ENCODE measurements at places on chromosomes 4 and X.

GRCh38 chr4:6639137-6639680 is 1.3 kb upstream of the MRFAP1 start:
- no peak for DNase-seq

DNA sequence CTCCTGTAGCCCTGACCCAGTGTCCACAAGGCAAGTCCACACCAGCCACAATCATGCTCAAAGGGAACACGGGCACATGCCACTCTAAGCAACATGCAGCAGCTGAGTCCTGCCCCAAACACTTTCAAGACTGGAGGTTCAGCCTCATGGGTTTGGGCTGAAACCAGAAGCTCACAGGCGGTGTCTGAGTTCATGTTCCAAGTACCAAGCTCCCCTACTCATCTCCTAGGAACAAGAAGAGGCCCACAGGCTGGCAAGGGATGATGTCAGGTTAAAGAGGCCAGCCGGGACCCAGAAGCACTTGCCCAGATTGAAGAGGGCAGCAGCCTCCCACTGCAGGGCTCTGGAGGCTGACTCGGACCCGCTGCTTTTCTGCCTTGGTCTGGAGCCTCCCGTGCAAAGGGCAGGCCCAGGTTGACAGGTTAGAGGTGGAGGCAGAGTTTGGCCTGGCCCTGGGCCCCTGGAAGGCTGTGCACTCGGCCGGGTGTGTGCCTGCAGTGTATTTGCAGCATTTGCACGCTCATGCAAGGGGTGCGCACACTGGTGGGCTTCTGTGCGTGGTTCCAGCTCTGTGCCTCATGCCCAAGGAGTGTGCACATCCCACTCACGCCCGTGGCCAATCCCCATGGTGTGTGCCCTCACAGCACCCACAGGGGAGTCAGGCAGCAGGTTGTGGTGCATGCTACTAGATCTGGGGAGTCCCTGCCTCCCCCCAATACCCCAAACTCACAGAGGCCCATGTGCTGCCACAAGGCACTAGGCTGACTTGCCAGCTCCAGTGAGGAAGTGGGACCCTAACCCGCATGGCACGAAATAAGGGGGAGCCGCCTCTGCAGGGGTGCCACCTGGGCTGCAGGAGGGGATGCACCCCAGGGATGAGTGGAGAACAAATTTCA is 2.4 kb downstream of the HMX1 start:
- DNase-seq: no peak

GRCh38 chr4:62126064-62126732 is 926.1 kb downstream of the ADGRL3 start:
- DNase-seq: no peak

DNA sequence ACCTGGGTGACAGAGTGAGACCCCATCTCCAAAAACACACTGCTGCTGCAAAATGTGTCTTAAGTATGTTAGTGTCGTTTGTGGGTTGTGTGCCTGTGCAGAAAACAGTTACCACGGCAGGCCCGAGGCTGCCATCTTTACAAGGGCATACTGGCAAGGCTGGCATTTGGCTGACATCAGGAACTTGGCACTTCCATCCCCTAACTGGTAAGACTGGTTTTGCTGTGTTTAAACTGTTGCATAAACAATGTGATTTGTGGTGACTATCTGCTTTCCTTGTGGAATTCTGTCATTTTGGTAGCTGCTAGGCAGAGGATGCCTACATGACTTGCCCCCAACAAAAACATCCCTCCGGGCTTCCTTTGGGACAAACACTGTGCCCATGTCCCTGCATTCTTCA is 12.3 kb downstream of the LRP2BP start:
- DNase-seq: no peak

DNA sequence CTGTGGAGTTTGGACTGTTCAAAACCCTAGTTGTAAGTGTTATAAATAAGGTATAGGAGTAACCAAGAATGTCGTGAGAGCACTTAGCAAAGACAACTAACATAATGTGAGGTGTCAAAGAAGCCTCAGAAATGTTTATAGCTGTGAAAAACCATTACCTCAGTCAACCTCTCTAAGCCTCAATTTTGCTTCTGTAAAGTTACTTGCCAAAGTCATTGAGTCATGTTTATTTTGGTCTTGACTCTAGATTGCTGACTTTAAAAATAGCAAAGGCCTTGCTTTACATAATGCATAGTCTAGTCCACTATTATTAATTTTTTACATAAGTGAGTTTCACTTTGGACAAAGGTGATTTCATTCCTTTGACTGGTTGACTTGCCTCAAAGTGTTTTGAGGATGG is 257.6 kb upstream of the CXXC4 start:
- no peak for DNase-seq

- no peak for DNase-seq
These were observed 222.1 kb upstream of the RPL34 start for GRCh38 chr4:108398316-108398715.

DNA sequence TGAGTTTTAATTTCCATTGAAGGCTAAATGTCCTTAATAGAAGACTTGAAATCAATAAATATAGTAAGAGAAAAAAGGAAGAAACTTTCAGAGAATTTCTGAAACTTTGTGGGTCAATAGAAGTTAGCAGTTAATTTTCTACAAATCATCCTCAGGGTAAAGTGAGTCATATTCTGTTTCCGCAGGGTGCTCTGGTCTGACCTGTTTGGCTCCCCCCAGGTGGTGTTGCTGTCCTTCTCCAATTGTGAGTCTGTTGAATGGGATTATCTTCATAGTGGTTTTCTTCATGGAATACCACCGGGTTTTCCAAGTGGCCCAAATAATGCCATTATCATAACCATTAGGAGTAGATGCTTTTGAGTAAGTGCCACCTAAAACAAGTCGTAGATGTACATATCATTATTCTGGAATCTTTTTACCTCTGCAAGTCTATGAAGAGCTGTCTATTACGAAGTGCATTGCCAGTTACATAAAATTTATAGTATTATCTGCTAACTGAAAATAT is 7.7 kb downstream of the FGG start:
- DNase-seq: no peak

DNA sequence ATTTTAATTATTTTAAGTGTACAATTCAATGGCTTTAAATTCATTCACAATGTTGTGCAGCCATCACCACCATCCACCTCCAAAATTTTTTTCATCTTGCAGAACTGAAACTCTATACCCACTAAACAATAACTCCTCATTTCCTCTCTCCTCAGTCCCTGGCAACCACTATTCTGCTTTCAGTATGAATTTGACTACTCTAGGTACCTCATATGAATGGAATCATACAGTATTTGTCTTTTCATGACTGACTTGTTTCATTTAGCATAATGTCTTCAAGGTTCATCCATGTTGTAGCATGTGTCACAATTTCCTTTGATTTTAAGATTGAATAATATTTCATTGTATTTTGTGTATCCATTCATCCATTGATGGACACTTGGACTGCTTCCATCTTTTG is 46.9 kb downstream of the KIF4A start:
- DNase-seq: no peak

DNA sequence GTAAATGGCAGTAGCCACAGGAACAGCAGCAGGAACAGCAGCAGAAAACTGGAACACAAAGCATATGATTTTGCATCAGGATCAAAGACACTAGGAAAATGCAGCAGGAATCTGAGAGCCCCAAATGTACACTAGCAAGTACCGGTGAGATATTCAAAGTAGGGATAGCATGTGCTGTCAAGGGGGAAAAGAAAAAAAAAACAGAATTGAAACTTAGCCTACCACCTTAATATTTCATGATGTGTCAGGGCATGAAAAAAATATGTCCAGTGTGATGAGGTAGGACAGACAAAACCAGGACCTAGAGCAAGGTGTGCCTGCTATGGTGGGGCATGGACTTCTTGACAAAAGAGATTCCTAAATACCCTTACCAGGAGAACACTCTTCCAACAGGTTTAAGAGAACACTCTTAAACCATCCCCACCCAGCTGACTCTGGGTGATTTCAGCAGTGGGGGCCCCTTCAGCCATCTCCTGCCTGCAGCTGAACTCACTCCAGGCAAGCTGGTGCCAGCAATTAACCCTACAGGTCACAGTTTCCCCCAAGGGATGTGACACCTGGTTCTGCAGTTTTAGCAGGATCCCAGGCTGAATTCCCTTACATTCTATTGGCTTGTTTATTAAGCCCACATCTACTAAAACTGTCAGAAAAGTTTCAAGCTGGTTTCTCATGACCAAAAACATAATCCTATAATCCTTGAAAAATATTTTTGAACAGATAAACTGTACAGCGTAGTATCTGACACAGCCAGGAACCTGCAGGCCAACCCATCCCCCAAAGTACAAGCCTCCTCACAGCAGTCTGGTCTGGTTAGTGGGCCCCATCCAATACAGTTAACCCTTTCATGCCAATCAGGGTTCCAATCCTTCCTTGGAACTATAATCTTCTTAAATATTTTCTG is 62.9 kb upstream of the FMR1 start:
- no peak for DNase-seq

DNA sequence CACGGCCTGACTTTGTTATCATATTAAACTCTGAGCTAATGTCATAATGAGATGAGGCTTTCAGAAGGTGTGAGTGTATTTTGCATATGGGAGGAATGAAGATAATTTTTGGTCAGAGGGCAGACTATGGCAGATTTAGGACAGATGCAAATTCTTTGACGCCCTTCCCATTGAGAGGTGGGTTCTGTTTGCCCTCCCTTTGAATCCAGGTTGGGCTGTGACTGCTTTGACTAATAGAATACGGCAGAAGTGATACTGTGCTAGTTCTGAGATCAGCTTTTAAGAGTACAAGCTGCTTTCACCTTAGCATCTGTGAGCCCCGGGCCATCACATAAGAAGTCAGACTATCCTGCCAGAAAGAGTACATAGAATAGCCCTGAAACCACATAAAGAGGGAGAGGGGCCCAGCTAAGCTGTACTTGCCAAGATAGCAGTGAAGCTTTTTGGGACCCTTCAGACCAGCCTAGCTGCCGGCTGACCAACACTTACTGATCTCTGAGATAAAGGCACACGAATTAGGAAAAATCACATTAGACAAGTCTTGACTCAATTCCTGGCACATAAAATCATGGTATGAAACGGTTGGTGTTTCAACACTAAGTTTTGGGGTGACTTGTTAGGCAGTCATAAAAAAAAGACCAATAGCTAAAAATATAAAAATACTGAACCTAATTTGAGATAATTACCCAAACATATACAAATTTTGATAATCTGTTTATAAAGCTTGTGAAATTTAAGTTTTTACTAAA is 166.7 kb upstream of the SH3RF1 start:
- DNase-seq: no peak

DNA sequence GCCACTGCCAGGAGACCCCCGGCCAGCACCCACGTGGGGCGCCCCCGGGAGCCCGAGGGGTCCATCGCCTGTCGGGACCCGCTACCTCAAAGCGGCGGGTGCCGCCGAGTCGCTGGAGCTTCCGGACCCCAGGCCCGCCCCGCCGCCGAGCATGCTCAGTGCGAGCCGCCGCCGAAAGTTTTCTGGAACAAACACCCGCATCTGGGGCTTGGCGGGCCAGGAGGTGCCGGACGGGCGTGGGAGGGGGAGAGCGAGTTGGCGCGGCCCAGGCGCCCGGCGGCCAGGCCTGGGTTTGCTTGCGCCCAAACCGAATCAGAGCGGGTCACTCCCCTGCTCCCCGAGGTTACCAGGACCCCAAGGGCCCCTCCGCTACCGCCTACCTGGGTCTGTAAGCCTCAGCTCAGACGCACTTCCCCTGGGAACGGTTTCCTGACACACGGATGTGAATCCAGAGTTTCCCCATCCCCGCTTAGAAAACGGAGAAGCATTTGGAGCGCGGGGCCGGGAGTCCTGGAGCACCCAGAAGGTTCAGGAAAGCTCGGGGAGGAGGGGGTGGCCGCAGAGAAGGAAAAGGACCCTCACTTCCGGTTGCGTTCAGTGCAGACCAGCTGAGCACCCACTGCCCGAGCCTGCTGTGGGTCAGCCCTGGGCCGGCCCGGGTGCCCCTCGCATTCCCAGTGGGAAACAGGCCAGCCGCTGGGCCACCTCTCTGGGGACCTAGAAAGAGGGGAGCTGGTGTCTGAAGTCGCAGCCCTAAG is at the start of gene EVC2:
EVC2 (minus strand) TSS at position 111 of the 758 bp plus-strand sequence; CDS start at position 65, 46 bp downstream.
- no peak for DNase-seq

GRCh38 chr4:118012142-118012541 is 22.1 kb upstream of the NDST3 start:
- DNase-seq: no peak

DNA sequence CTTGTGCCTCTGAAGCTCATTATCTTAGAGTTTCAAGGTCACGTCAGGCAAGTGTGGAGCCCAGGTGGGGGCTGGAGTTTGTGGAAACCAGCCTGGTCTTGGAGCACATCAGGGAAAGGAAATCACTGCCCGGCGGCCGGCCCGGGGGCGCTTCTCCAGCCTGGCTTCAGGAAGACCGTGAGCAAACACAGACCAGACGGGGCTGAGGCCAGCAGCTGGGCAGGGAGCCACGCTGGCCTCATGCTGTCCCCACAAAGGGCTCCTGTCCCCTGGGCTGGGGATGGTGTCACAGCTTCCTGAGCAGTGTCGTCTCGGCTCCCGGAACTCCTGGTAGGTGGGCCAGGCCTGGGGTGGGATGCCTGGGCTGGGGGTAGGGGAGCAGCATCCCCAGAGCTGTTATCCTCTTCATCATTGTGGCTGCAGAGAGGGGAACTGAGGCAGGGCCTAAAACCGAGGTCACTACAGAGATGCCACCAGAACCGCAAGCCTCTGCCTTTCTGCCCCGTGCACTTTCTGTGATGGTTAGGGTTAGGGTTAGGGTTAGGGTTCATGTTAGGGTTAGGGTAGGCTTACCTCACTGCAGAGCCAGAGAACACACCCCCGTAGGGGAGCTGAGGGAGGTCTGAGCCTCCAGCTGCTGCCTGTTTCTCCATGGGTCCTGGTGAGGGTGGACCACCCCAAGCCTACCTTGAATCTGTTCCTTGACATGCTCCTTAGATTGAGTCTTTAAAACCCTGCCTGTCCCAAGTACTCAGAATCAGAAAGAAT is 77.5 kb downstream of the HTRA3 start:
- DNase-seq: no peak

DNA sequence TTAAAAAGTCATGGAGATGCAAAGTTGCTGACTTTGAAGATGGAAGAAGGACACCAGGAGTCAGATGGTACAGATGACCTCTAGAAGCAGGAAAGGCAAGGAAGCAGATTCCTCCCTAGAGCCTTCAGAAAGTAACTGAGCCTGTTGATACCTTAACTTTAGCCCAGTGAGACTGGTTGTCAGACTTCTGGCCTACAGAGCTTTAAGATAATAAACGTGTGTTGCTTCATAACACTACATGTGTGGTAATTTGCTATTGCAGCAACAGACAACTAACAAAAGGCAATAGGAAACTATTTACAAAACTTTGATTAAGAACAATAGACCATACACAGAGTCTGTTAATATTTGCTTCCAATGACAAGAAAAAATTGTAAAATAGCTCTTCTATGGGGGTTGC is 102.0 kb upstream of the USP38 start:
- no peak for DNase-seq

DNA sequence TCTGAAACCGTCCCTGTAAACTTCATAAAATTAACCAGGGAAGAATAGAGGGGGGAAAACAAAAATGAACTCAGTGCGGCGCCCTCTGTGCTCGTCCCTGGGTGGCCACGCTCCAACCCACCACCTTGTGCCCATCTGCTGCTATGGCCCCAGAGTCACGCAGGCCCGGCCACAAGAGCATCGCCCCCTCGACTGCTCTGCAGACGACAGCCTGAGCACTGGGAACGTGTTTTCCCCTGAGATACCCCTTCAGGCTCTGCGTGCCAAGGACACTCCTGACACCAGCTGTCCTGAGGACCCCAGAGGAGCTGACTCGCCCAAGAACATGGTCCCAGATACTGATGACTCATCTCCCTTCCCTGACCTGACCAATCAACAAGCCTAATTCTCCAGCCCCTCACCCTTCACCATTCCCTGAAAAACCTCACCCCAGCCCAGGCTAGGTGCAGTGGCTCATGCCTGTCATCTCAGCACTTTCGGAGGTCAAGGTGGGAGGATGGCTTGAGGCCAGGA is 64.1 kb upstream of the GPR78 start:
- no peak for DNase-seq

Measured in T-helper 9 cell (primary cell).